ENCODE measurements at places on chromosomes 2 and 18.
A peak's percentile ranks its signal among the peaks of the same experiment; 100 is the strongest.

- no peak for DNase-seq
Observed at GRCh38 chr18:34544930-34545329, 165.2 kb upstream of the DTNA start.

DNA sequence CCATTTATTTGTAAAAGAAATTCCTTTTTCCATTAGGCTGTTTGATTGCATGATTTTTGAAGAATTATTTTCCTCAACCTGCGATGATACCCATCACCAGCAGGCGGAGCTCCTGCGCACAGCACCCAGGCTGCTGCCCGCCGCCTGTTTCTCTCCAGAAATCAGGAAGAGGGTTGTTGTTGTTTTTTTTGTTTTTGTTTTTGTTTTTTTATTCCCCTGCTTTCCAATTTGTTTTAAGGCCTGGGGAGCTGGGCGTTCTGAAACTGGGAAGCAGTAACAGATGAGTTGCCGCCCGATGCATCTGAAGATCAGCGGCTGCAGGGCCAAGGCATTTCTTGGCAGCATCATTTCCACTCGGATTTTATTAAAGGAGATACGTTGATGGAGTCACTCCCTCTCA, 132.1 kb downstream of the MBP start:
- DNase-seq = peak; percentile 43

DNA sequence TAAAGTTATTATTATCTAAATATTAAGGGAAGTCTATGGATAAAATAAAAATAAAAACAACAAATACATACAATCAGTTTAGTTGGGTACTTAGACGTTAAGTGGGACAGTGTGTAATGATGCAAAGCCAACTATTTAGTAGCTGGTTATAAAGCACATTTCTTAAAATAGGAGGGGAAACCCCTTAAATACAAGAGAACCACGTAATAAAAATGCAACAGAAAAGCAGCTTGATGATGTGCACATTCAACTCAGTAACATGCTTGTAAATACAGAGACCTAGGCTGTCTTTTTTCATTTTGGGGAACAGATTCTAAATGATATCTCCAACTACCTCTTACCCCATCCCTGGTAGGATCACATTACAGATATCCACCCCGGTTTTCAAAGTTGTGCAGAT, 134.3 kb upstream of the AQP4 start:
- DNase-seq = no peak

- DNase-seq = no peak
Observed at GRCh38 chr2:86608832-86609410, 14.7 kb downstream of the RNF103 start.

GRCh38 chr2:218407717-218408116, 8.0 kb downstream of the CTDSP1 start:
- DNase-seq = no peak

- DNase-seq = no peak
Observed at GRCh38 chr2:163751696-163752095, 15.9 kb upstream of the FIGN start.

GRCh38 chr2:64666810-64667438, 13.2 kb upstream of the SERTAD2 start:
- DNase-seq = peak; percentile 18

DNA sequence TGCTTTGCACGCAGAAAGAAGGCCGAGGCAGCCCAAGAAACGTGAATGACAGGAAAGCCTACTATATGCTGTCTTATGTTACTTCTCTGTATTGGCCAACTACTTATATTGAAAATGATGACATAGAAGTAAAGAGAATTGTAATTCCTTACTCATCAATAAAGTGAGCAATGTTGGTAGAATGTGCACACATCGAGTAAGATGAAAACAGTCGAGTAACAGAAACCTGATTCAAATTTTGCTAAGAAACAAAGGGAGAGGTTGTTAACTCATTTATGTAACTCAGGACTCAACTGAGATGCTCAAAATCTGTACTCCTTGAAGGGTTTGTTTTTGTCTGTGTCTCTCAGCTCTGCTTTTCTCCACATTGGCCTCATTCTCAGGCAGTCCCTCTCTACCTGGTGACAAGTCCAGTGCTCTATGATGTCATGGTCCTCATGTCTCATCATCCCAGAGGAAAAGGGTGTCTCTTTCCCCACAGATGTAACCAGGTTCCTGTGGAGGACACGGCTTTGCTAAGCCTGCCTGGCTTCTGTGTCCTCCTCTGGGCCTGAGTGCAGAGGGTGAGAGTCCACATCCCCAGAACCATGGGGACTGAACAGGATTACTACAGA, 30.3 kb upstream of the CCDC93 start:
- DNase-seq = no peak

DNA sequence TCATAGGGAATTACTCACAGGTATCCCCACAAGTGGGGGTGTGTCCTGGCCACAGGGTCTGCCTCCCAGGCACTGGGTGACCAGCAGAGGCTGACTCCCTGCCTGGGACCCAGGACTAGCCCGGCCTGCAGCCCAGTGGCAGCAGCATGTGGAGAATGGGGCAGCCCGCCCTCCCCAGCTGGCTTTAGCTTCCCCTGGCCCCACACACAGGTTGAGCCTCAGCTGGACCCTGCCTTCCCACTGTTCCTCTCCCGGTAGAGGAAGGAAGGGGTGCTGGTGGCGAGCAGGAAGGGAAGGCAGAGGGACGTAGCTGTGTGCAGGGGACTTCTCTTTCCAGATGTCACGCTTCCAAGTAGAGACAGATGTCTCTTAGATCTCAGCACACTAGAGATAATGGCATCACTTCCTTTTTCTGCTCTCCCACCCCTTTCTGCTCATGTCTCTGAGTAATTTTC, 51.4 kb downstream of the EMILIN2 start:
- DNase-seq = no peak

DNA sequence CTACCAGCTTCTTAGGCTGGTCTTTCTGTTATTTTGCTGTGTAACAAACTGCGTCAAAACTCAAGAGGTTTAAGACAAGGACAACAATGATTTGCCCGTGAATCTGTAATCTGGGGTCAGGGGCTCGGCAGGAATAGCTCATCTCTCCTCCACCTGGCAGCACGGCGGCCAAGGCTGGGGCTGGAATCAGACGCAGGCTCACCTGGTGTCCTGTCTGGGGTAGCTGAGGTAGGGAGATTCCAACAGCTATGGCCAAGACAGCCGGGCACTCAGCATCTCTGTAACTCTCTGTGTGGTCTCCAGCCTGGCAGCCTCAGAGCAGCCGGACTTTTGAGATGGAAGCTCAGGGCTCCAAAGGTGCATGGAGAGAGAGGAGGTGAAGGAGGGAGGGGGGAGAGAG, 42.3 kb downstream of the DNER start:
- no peak for DNase-seq

GRCh38 chr2:163466331-163467250, 269.2 kb downstream of the FIGN start:
- DNase-seq = no peak

DNA sequence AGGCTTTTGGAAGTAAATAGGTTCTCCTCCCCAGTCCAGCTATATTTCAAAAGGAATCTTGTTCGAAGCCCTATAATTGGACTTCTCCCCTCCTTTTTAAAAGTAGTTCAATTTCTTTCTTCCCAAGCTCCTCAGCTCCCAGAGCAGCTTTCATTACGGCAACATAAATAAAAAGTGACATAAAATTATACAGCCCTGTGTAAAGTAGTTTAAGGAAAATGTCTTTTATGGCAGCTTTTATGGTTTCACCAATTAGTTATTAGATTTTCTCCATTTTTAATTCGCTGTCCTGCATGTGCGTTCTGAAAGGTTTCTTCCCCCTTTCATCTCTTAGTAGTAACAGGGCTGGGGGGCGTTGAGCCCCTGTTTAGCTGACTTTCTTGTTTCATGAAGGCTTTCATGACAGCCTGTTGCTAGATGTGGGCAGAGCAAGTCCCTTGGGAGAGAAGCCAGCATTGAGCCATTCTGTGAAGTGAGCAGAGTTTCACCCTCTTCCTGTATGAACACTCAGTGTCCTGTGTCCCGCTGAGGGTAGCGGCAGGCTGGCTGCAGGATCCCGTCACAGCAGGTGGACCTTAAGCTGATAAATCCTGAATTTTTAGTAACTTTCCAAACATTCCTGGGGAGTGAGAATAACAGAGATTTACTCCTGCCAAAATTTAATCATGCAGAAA, 229.7 kb upstream of the SPRED2 start:
- DNase-seq = no peak

- no peak for DNase-seq
Observed at GRCh38 chr2:97723156-97724072, 10.0 kb downstream of the ZAP70 start.

DNA sequence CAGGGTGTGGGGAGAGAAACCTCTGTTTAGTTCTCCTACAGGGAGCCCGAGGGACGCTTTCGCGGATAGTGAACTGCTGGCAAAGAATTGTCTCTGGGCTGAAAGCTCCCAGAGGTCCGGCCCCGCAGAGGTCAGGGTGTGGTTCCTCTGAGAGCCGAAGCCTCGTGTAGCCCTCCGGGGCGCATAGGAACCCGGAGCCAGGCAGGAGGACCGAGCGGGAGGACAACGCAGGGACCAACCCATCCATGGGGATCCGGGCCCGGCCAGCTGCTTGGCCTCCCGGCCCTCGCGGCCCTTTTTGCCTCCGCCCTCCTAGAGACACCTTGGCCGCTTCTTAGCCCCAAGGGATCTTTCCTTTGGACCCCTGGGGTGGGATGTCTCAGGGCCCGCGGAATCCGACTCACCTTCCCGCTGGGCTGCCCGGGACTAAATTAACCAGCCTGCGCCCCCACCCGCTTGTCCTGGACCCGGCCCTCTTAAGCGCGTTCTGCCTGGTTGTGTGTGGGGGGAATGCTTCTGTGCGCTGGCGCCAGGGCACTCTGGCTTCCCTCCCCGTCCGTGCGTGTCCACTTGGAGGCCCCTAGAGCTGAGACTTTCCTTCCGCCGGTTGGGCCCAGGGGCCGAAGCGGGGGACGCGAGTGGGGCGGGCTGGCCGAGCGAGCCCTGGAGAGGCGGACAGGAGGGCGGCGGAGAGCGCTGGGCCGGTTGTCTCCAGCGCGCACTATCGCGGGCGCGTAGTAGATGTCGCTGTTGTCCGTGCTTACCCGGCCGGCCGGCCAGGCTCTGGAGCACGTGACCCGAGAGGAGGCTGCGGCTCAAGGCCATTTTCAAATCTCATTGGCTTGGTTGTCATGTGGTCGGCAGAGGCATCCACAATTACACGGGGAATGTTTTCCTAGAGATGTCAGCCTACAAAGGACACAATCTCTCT, at the start of gene HOXD10:
Gene HOXD10 (plus strand): TSS at position 896 of the 931 bp plus-strand sequence. CDS start 56 bp downstream, outside the sequence.
- no peak for DNase-seq

DNA sequence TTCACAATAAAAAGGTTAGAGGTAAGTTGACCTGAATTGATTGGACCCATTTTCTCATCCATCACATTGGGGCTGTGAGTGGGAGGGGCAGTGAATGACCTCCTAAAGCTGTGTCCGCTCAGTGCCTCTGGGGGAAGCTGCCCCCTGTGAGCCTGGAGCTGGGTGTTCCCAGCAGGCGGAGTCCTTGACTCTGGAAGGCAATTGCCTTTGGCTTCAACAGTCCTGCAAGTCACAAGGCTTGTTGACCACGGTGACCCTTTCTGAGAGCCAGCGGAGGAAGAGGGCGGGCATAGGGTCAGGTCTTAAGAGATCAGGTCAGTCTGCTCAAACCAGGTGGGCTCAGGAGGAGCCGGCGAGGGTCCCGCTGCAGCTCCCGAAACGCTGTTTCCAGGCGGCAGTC, 1.1 kb upstream of the CIDEA start:
- no peak for DNase-seq

- DNase-seq = no peak
Observed at GRCh38 chr2:118848381-118849225, 1.2 kb upstream of the EN1 start.

DNA sequence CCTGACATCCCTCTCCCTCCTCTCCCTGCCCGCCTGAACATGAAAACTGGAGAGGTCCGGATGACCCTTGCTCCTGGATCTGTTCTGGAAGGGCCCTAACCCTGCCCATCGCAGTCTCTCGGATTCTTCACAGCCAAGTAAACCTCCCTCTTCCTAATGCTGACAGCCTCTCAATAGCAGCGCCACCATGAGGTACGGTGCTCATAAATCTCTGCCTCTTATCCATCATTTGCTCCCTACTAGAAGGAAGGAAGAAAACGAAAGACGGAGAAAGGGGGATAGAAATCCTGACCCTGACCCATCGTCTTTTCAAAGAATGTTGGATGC, 257.9 kb downstream of the BCL11A start:
- no peak for DNase-seq

DNA sequence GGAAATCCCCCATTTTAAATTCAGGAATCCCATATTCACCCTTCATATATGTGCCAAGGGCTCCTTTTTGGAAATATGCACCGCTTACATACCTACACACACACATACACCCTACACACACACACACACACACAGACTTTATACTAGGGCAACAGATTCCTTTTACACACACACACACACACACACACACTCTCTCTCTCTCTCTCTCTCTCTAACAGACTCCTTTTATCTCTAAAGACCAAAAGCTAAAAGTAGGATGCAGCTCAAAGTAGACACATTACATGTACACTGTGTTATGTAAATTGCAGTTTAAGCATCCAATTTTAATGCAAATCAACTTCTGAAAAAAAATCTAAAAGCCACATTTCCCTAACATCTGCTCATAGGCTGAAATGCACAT, 130.9 kb upstream of the CAPN13 start:
- DNase-seq = no peak

- DNase-seq = no peak
Observed at GRCh38 chr18:57649556-57650500, 28.2 kb upstream of the NARS1 start.

DNA sequence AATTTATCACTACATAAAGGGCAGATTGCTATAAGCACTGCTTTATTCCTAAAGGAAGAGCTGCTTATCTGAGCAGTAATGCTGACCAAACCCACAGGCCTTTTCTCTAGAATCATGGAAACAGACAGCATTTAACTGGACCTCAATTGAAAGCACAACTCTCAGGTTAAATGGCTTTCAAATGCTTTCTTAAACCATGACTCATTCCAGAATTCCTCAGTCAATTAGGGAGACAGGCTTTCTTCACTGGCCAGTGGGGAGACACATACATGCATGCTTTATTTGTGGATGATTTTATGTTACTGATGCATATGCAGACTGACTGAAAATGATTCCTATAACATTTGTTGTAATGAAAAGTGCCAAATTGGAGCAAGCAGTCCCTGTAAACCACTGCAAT, 114.6 kb downstream of the ACVR1 start:
- DNase-seq = no peak

GRCh38 chr2:113212245-113213060, 38.7 kb downstream of the PSD4 start:
- no peak for DNase-seq

DNA sequence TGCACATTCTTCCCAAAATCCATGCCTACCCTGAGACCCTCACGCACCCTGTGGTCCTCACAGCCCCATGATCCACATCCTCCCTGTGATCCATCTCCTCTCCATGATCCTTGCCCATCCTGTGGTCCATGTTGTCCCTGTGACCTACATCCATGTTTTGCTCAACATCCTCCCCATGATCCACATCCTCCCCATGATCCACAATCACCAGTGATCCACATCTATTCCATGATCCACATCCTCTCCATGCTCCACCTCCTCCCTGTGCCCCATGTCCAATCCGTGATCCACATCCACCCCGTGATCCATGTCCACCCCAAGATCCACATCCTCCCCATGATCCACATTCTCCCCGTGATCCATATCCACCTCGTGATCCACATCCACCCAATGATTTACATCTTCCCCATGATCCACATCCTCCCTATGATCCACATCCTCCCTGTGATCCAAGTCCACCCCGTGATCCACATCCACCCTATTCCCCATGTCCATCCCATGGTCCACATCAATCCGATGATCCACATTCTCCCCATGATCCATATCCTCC, 281.2 kb downstream of the MYCN start:
- DNase-seq = no peak
